Fibroblast of skin of left biceps (primary cell): ENCODE measurements at places on chromosomes 4 and X.

GRCh38 chr4:111781611-111782010 lies 363.6 kb upstream of the FAM241A start:
- DNase-seq, result no peak

DNA sequence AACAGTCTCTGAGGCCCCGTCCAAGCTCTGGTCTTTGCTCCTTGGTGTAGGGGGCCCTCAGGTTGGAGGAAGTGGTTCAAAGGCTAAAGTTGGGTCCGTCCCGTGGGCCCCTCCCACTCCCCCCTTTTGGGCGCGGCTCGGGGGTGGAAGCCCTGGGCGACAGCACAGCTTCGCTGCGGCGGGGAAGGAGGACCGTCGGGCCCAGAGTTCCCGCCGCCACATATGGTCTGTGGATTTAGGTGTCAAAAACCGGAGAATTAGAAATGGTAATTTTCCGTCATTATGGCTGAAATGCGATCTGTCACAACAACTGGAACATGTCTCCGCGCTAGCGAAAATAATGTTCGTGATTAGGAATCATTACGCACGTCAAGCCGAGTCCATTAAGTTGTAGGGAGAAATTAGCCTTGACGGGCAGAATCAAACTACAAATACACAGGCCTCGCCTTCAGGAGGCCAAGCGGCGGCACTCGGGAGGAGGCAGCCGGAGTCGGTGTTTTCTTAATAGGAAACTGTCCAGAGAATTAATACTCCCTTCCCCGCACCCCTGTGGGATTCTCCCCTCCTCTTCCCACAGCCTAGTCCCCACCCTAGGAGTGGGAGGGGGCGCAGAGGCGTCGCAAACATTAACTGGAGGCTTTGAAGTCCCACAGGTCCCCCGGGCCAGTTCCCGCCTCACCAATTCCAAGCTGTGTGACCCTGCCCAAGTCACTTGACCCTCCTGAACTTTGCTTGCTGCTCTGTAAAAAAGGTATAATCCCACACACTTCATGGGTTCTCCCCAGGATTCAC lies 15.0 kb downstream of the NKX3-2 start:
- no peak for DNase-seq

DNA sequence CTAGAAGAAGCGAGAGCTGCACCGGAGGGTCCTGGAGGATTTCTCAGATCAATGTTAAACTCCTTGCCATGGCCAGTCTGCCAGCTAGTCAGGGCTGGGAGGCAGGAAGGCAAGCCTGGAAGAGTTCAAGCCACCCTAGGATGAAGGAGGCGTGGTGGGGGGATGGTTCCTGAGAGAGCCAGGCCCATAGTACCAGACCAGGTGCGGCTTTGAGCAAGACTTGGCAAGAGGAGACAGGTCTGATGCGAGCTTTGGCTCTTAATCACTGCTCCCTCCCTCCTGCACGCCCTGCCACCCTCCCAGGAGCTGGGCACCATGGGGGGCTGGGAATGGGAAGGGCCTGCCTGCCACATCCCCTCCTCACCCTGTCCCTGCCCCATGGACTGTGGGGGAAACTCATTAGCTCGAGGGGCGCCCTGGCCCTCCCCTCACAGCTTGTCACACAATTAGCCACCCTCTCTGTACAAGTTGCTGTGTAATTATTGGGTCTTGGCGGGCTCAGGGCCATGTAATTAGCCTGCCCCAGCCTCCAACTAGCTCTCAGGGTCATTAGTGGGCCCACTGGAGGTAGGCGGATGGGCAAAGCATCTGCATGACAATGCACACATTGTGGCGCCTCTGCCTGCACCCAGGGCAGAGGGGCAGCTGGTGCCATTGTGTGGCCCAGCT lies 50.3 kb downstream of the EFNB1 start:
- DNase-seq, result no peak

DNA sequence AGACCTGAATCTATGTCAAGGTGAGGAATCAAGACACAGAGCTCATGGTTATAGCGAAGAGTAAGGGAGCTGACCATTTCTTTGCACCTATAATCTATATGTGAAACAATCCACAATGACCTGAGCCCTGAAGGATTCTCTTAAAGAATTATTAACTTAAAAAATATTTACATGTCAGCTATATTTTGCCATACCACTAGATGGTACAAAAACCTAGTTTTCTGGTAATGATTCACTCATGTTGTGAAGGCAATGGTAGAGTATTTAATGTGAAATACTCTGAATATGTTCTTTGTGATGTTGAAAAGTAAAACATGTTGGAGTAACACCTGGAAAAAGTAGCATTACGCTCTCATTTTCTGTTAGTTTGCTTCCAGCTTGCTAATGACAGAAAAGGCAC lies 40.0 kb downstream of the VGLL1 start:
- no peak for DNase-seq

- no peak for DNase-seq
Measured at GRCh38 chrX:68868902-68869800, 40.3 kb downstream of the EFNB1 start.

DNA sequence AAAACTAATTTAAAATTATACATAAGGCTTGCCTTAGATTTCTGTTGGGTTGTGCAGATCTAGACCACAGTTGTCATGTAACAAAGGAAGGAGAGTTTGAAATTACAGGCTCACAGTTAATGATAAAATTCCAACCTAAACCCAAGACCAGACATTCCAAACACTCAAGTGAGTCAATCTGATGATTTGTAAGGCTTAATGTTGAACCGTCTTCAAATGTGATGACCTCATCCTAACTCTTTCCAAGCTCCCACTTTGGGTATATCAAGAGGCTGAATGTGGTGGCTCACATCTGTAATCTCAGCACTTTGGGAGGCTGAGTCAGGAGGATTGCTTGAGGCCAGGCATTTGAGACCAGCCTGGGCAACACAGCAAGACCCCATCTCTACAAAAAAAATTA lies 149.2 kb downstream of the TBL1X start:
- peak; percentile 38 for DNase-seq

- no peak for DNase-seq
Measured at GRCh38 chr4:40702800-40703151, 47.0 kb upstream of the NSUN7 start.
